ENCODE measurements at places on chromosomes 7 and 10. TPM values are rescaled to one million over a fixed set of nuclear protein-coding genes. Genes with fewer than 3 reads are reported as not detected.
A peak's percentile ranks its signal among the peaks of the same experiment; 100 is the strongest.

GRCh38 chr7:138573741-138574140 lies 113.7 kb downstream of the TRIM24 start:
- DNase-seq: no peak

GRCh38 chr7:25586513-25586912 lies 358.2 kb upstream of the NPVF start:
- no peak for DNase-seq

TMEM178B gene
- total RNA-seq: 1.1 TPM

SLC13A4 gene
- total RNA-seq: 0.27 TPM

- no peak for DNase-seq
Measured at GRCh38 chr10:101824736-101825135, 6.5 kb upstream of the OGA start.

DNA sequence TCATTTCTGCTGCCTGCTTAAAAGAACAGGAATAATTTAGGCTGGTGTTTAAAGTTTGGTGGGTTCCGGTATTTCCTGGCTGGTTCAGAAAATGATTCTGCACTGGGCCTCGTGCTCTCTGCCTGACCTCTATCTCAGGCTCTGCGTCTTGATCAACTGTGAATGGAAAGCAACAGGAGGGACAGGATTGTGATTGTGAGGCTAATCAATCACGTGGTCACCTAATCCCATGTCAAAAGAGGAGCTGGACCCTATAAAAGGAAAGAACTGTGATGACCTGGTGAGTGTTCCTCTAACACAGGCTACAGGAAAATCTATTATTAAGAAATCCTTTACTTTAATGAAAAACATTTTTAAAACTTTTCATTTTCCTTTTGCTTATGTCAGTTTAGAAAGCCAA lies at the start of gene DHX32:
DHX32 (minus strand) TSS at position 101 of the 400 bp plus-strand sequence. CDS start 468 bp downstream, outside the sequence.
- no peak for DNase-seq

- DNase-seq: peak; percentile 84
Measured at GRCh38 chr10:17742918-17743317, 9.1 kb upstream of the TMEM236 start.

DNA sequence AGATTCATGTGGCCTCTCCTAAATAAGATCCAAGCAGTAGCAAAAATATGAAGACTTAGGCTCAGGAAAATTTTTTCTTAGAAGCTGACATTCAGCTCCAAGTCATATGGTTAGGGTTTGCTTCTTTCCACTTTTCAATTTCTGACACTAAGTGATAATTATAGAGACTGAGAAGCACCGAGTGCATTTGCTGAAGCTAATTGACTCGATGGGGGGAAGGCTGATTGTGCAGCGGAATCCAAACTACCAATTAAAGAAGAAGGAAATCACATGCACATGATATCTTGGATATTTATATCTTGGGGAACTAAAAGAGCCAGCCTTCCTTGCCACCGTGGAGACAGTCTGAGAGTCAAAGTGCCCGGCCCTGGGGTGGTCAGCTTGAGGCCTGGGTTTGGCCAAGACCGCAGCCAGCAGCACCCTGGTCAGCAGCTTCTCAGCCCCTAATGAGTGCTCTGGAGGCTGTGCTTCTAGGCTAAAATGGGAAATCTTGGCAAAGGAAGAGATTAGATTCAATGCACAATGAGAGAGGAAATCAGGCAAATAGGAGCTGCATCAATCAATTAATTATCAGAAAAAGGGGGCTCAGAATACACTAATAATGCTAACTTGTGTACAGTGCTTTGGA lies 589.3 kb downstream of the NRG3 start:
- DNase-seq: no peak

DNA sequence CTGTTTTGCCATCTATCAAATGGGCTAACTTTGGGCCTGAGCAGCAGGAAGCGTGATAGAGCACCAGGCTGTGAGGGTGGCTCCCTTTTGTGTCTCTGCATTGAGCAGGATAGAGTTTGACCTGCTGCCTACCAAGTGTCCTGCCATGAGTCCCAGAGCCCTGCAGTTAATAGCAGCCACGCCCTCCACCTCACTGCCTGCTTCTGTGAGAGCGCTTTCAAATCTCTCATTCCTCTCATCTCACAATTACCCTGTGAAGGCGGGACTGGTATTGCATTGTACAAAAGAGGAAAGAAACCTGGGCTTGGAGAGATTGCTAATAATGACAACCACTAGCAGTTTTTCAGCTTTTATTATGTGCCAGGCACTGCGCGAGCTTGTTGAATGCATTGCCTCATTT lies 39.9 kb downstream of the UNC5B start:
- no peak for DNase-seq

GRCh38 chr7:129390314-129390713 lies 43.9 kb upstream of the STRIP2 start:
- no peak for DNase-seq

GRCh38 chr10:35626971-35627507 lies 15.1 kb downstream of the FZD8 start:
- DNase-seq: no peak

GRCh38 chr7:18960725-18961124 lies 156.7 kb downstream of the TWIST1 start:
- DNase-seq: no peak

OR2A42 gene
- total RNA-seq: 0.27 TPM

Data from sciatic nerve (tissue), 2 donors.